ENCODE measurements at places on chromosomes 7 and 10.

GRCh38 chr7:106069471-106070200 lies 42.5 kb downstream of the SYPL1 start:
- no peak for DNase-seq

DNA sequence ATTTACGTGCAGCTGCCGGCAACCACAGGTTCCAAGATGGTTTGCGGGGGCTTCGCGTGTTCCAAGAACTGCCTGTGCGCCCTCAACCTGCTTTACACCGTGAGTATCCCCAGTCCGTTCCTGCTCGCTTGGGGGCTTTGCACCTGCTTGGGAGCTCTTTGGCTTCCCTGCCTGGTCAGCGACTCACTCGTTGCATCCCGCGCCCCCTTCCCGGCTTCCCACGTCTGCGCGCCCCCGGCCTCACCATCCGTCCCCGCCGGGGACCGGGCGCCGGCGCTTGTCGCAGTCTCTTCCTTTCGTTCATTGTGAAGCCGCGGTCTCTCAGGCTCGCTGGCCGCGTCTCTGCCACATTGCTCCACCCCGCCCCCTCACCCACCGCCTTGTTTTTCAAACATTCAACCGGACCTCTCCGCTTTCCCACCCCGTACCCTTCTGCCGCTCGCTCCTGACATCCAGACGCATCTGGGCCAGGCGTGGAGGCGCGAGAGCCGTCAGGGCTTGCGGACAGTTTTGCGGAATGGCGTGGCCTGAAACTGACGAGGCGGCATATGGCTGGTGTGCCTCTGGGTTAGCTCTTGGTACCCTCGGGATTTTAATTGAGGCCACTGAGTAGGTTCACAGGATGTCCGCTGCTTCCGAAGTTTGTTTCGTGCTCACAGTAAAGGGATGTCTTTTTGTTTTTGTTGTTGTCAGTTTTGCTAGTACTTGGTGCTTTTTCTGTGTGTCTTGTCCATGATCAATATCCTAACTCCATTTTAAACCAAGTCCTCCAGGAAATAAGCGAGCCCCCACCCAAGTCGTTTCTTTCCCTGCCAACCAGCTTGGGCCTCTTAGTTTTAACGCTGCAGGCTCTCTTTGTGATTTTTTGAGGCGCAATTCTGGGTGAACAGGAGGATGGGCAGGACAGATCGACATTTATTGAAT lies 639 bp downstream of the TSPAN13 start:
- DNase-seq: peak; percentile 75

DNA sequence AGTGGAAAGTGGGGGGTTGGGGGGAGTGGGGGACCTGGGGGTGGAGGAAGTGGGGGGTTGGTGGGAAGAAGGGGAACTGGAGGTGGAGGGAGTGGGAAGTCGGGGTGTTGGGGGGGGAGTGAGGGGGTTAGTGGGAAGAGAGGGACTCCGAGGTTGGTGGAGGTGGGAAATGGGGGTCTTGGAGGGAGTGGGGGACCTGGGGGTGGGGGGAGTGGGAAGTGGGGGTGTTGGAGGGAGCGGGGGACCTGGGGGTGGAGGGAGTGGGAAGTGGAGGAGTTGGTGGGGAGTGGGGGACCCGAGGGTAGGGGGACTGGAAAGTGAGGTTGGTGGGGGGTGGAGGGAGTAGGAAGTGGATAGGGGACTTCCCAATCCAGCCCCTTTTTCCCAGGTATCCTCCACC lies 906 bp upstream of the MMD2 start:
- no peak for DNase-seq

DNA sequence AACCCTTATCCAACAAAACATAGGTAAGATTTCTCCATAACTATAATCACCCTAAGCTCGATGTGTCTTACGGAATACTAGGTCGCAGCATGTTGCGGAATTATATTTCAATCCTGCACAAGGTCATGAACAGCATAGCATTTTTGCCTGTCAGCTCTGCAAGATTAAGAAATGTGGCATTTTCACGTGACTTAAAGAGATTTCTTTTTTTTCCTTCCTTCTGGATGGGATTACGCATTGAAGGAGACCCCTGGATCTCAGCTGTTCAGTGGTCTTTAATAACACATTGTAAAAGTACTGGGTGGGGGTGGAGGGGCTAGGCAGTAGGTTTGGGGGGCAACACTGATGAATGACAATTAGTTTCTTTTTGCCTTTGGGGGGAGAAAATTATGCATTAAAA lies 106.7 kb downstream of the CUBN start:
- DNase-seq: no peak

DNA sequence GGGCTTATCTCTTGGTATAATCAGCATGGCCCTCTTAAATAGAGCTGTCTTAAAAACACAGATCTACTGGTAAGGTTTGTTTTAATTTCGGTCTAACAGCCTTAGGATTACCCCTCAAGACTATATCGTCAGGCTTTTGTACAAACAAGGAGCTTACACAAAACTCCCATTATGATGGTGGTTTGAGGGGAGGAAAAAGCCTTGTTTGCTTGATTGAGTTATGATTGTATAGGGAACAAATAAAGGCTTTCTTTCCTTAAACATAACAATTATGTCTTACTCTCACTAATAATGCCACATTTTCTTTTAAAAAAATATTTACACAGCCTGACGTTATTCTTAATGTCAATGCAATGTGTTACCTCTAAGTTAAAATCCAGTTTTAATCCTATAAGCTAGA lies 188.8 kb upstream of the TCF7L2 start:
- DNase-seq: no peak

DNA sequence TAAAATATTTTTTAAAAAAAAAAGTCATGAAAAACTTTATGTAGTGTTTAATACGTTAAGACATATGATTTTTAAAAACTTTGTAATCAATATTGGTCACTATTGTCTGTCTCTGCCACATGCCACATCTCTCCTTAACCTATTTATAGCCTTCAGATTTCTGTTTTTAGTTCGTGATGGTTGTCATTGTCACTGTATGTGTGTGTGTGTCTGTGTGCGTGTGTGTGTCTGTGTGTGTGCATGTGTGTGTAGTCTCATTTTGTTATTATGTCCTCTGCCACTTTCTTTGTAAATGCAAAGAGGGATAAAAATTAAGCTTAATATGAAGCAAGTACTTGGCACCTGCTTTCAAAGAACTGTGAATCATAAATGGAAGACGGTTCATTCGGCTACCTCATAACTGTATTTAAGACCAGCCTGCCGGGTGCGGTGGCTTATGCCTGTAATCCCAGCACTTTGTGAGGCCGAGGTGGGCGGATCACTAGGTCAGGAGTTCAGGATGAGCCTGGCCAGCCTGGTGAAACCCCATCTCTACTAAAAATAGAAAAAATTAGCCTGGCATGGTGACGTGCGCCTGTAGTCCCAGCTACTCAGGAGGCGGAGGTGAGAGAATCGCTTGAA lies 354.0 kb downstream of the ARL4A start:
- no peak for DNase-seq

- no peak for DNase-seq
Measured at GRCh38 chr7:157011333-157012112, 1.1 kb upstream of the MNX1 start.

- no peak for DNase-seq
Measured at GRCh38 chr7:23404546-23405239, 65.6 kb downstream of the IGF2BP3 start.

DNA sequence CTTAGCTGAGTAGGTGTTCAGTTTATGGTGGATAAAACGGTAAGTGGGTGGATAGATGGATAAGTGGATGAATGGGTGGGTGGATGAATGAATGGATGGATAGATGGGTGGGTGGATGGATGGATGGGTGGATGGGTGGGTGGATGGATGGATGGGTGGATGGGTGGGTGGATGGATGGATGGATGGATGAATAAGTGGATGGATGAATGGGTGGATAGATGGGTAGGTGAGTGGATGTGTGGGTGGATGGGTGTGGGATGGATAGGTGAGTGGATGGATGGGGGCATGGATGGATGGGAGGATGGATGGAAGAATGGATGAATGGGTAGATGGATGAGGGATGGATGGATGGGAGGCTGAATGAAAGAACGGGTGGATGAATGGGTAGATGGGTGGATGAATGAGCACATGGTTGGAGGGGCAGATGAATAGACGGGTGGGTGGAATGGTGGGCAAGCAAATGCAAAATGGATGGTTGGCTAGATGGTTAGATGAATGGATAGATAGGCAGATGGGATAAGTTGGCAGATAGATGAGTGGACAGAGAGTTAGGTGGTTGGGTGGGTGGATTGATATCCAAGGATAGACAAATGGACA lies 25.7 kb downstream of the ELN start:
- no peak for DNase-seq

- DNase-seq: no peak
Measured at GRCh38 chr10:47381427-47382379, 2.4 kb downstream of the ZNF488 start.

DNA sequence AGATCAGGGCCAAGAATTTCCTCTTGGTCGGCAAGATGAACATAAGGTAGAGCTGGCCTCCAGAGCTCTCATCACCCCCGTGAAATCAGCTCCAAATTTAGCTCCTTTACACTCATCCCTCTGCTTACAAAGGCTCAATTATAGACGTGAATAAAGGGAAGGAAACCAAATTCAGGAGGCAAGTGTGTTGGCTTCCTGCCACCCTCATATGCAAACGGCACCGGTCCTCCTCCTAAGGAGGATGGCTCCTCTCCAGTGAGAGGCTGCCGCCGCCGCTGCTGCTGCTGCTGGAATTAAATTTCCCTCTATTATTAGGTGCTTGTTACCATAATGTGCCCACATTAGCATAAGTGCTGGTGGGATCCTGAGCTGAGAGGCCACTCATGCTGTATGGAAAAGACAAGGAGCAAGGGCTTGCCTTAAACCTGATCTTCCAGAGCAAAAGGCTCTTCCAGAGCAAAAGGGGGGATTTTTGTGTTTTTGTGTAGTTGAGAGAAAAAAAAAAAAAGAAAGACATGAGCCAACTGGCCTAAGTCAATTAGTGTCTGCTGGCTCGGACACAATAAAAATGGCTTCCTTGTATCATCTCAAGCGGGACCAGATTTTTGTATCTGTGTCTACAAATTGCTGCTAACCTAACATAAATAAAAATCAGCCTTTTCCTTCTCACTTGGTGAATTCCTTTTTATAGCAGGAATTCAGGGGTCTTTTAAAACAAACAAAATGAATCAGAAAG lies 68.4 kb downstream of the CDHR3 start:
- DNase-seq: no peak

- DNase-seq: no peak
Measured at GRCh38 chr7:8115547-8116402, 146.2 kb downstream of the ICA1 start.

- DNase-seq: no peak
Measured at GRCh38 chr10:47195274-47195885, 104.6 kb upstream of the GDF10 start.

DNA sequence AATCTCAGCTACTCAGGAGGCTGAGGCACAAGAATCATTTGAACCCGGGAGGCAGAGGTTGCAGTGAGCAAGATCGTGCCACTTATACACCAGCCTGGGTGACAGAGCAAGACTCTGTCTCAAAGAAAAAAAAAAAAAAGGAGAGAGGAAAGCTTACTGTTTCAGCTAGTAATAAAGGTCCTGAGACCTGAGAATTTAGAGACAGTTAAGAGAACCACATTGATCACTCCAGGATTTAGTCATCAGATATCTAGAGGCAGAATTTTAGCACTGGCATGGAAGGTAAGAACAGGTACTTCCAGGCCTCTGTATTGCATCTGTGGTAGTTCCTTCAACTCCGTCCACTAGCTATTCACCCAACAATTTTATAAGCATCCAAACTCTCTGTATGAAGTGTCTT lies 7.8 kb downstream of the COG5 start:
- DNase-seq: no peak

DNA sequence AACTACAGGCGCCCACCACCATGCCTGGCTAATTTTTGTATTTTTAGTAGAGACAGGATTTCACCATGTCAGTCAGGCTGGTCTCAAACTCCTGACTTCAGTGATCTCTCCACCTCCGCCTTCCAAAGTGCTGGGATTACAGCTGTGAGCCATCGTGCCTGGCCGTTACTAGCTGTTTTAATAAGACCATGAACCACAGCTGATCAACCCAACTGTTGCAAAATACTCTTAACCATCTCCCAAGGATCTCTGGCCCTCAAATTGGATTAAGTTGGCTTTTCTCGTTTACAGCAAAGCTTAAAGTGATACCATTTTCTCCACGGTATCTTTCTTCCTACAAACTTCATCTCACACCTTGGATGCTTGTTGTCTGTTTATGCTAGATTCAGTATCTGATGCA lies 18.3 kb downstream of the ZFAND2A start:
- DNase-seq: no peak

DNA sequence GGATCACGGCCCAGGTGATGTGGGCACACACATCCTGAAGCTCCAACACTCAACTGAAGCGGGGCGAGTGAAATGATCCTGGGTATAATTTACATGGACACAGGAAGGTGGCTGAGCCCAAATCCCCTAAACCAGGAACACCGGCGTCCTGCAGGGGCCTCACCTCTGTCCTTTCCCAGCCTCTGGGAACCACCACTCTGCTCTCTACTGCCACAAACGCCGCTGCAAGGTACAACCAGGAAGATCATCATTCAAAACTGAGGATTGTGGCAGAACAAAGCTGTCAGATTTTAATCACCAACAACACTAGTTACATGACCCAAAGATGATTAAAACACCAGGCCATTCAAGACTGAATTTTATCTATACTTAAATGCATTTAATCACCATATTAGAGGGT lies 104.0 kb downstream of the DIP2C start:
- DNase-seq: peak; percentile 33

- DNase-seq: no peak
Measured at GRCh38 chr7:2069472-2069860, 163.3 kb downstream of the MAD1L1 start.
